ENCODE measurements at places on chromosomes 7 and 10.

GRCh38 chr10:114255227-114255626, 16.2 kb downstream of the VWA2 start:
- DNase-seq = no peak

DNA sequence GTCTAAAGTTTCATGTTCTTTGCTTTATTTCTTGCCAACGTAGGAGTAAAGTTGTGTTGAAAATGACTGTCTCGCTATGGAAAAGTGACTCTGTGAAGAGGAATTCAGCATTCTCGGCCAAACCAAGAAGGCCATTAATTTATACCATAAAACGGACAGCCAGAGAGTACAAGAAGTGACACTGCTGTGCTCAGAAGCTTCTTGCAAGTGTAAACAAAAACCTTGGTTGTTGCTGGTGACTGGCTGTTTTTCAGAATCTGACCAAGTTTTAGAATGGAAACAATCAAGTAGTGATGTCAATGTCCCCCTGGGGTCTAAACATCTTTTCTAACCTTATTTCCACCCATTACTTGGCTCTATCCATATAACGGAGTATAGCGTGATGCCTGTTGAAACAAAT, 201.9 kb downstream of the INHBA start:
- DNase-seq = no peak

DNA sequence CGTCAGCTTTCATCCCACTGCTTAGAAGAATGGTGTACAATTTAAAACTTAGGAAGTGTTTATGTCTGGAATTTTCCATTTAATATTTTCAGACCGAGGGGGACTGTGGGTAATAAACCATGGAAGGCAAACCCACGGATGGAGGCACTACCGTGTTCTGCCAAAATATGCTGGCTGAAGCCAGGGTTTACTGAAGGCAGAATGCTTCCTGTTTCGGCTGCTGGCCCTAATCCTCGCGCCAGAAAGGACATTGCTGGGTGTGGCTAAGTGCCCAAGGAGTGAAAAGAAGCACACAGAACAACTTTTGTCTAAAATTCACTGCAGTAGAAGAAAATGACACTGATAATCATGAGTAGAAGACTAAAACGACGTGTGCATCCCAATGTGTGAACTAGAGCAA, 32.3 kb downstream of the PITRM1 start:
- no peak for DNase-seq

- no peak for DNase-seq
Measured at GRCh38 chr10:103849880-103850571, 5.3 kb downstream of the SH3PXD2A start.

GRCh38 chr7:130232209-130232608, 24.5 kb downstream of the SSMEM1 start:
- DNase-seq = no peak

GRCh38 chr7:37212051-37212450, 236.6 kb downstream of the ELMO1 start:
- no peak for DNase-seq

GRCh38 chr7:30231271-30231670, 53.1 kb upstream of the ZNRF2 start:
- DNase-seq = no peak

GRCh38 chr7:41698726-41699125, 4.2 kb downstream of the INHBA start:
- DNase-seq = no peak

- DNase-seq = no peak
Measured at GRCh38 chr10:132788180-132788830, 2.4 kb upstream of the NKX6-2 start.

GRCh38 chr10:91127341-91128082, 93.0 kb upstream of the PCGF5 start:
- DNase-seq = no peak

DNA sequence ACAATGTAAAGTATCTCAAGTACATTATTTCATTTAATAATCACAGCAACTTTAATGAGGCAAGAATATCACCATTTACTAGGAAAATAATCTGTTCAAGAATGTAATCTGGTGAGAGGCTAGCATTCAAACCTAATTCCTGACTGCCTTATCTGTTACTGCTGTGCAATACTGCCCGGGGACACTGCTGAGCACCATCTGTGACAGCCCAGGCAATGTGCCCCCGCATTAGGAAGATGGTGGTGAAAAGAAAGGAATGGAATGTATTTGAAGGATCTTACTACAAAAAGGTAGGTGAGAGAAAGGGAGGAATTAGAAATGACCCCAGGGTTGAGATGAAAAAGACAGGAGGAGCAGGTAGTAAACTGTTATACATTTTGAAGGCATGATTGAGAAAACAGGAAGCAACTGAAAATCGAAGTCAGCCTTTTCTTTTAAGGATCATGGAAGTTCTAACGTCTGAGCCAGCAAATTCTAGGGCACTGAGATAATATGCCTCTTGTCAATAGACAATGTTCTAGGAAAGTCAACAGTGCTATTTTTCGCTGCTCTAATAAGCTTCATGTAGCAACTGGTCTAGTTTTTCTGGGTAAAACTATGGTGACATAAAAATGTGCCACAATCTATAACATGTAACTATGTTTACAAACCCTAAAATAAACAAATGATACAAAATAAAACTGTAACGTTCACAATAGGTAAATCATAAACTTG, 90.4 kb downstream of the ETV1 start:
- DNase-seq = no peak

DNA sequence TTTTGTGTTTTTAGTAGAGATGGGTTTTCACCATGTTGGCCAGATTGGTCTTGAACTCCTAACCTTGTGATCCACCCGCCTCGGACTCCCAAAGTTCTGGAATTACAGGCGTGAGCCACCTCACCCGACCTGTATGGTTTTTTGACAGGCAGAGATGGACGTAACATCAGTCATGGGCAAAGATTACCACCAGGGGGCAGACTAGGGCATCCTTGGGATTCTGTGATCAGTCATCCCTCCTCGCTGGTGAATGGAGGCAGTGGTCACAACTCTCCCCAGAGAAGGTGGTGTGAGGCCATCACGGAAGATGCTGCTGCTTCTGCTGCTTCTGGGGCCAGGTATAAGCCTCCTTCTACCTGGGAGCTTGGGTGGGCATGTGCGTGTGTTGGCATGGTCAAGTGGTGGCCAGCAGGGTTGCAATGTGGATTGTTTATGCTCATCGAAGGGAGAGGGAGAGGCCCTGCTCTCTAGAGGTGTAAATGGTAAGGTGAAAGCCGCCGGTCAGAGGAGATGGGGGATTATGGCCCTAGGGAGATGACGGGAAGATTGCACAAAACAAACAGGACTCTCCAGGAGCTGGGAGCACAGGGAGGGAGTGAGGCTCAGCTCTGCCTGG, 122.7 kb upstream of the PRSS1 start:
- DNase-seq = no peak

- no peak for DNase-seq
Measured at GRCh38 chr10:15225511-15225910, 57.0 kb upstream of the NMT2 start.

DNA sequence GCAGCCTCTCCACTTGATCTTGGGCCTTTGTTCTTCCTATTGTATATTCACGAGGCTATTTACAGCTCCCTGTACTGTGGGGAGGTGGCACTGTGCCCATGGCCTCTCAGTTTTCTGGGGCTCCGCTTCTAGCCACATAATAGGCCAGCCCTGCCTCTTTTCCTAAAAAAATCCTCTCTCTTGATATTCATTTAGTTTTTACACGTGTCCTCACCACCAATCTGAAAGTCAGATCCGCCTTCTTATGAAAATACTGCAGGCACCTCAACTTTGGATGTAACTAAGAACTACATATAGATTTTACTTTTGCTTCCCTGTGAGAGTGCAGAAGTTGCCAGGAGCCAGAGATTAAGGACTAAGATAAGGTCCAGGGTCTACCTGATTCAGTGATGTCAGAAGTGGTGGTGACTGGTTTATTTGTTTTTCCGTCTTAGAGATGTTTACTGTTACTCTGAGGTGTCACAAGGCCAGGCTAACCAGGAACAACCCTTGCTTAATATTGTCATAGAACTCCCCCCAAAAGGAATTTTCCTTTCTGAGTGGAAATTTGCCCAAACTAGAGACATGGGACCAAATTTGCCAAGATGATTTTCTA, 7.8 kb downstream of the BAMBI start:
- DNase-seq = no peak

DNA sequence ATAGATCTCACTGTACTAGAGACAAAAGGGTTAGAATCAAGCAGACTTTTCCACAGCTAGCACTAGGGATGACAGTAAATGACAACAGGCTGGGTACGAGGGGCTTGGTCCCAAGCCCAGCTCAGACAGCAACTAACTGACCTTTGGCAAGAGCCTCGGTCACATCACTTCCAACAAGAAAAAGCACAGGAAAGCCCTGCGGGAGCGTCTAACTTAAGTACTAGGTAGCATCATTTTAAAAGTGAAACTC, 22.8 kb downstream of the CALML3 start:
- DNase-seq = no peak

DNA sequence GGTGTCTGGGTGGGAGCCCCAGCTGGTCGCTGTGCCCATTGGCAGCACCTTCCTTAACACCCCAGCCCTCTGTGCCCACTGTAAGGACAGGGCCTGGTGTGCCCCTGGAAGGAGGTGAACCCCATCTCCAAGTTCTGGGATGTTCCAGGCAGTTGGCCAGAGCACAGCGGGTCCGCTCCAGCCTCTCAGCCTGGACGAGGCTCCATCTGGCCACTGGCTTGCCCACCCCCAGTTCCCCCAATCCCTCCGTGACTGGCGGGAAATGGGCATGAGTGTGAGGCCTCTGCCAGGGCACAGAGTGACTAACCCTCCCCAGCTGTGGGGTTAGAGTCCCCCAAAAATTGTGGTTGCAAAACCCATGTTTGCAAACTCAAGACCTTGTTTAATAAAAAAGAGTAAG, 15.6 kb downstream of the GRIFIN start:
- no peak for DNase-seq

GRCh38 chr10:88616250-88616977, 29.9 kb downstream of the LIPJ start:
- no peak for DNase-seq

DNA sequence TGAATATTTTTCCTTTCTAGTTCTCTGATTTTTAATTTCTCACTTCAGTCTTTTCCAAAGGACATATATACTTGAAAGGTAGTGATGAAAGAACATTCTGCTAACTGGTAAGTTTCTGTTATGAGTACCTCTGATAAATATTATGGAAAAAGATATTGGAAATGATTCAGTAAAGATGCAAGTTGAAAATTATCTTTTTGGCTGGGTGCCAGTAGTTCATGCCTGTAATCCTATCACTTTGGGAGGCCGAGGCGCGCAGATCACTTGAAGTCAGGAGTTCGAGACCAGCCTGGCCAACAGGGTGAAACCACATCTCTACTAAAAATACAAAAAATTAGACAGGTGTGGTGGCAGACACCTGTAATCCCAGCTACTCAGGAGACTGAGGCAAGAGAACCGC, 62.1 kb downstream of the ANKRD26 start:
- no peak for DNase-seq

DNA sequence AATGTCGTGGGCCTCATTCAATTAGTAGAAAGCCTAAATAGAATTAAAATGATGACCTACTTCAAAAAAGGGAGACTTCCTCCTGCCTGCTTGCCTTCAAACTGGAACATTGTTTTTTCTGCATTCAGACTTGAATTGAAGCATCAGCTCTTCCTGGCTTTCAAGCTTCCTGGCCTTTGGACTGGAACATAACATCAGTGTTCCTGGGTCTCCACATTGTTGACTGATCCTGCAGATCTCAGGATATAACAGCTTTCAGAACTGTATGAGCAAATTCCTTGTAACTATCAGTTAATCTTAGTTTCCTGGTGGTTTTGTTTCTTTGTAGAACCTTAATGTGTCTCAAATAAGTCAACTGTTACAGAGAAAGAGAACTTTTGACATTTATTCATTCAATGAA, 18.6 kb downstream of the MAGI2 start:
- no peak for DNase-seq

DNA sequence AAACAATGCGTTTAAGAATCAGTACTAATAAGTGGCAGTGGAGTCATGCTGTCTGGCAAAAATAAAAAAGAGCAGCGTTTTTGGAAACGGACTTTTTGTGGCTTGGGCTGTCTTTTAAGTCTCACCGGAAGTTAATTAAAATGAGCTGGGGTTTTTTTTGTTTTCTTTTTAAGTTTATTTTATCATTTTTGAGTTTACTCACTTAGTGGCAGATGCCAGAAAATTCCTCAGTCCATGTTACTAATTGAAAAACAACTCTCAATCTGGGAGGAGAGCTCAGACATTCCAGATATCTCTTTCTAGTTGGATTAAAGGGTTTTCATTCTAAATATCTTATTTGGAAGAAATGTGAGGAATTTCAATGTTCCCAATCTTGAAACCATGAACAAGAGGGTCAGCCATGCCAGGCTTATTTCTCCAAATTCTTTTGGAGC, 133.8 kb upstream of the AGR3 start:
- DNase-seq = no peak

DNA sequence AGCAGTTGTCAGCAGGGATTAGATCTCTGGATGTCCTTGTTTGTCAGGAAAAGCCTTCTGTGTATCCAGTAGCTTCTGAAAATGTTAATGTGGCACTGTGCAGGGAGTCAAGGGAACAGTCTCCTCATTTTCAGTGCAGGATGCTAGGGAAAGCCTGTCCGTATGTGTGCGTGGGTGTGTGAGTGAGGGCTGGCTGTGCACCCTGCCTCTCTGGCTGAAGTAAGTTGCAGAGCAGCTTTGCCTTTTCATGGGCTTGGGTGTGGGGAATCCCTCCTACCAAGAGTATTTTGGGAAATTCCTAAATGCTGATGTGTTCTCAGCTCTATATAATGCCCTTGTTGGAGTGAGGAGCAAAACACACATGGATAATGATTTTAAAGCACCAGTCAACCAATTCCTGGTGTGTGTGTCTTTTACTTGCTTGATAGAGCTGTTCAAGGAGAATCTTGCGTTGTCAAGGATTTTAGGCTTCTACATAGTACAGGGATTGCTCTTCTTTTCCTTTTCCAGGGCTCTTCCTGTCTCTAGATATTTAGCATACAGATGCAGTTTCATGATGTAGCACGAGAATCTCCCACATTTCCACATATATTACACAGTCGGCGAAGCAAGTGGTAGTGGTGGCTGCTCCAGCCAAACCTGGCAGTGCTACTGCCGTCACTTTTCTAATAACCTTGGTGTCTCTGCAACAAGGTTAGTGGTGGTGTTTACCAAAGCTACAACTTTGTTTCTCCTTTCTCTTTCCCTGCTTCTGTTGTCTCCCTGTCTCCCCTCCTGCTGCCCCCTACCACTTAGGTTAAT, 92.8 kb downstream of the MCU start:
- peak; percentile 76 for DNase-seq

DNA sequence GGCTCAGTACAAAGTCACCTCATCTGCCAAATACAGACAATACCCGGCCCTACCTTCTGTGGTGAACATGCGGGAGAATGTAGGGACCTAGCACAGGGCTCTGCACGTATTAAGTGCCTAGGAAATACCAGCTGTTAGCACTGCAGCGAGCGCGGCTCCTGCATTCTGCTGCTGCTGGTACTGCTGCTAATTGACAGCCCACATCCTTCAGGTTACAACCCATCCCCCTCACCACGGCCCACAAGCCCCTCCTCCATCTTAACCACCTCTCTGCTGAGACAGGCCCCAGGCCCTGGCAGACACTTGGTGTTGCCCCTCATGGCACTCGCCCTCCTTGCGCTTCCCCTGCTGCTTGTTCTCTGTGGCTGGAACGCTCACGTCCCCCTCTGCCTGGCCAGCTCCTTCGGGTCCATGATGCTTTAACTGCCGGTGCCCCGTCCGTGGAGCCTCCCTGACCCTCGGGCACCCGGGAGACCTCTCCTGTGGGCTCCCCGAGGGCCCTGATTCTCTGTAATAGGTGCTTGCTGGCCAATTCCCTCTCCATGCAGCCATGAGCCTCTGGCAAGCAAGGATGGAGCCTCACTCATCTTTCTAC, 53.3 kb upstream of the LOXL4 start:
- DNase-seq = no peak

Data from left forelimb (tissue), 1 donor.